ENCODE measurements at places on chromosomes 4 and X.

DNA sequence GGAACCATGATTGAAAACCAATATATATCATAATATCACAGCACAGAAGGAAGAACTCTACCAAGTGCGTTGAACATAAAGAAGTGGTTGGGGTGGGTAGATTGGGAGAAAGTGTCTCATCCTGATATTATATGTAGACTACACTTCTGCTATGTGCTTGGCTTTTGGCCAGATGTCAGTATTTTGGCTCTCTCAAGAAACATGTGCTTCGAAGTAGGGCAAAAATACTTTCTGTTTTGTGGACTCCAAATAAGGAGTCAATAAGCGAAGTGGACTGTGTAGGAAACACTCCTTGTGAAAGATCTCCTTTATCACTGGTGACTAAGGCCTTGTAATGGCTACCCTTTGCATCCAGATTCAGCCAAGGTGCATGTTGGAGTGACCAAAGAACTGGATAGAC lies 7.8 kb upstream of the HPSE start:
- DNase-seq, result no peak

DNA sequence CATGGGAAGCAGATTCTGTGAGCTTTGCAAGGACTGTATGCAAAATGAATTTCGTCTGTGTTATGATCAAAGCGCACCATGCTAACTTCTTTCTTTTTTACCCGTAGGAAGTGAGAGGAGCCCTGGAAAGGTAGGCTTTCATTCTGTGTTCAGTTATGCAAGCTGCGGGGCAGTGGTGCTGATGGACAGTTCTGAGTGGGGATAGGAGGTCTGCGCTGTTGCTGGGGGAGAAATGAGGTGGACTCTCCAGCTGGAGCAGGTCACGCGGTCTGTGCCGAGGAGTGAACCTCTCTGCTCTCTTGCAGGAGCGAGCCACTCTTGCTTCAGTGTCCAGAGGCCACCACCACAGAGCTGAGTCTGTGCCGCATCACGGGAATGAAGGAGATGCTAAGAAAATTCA lies 4.5 kb downstream of the TRIML1 start:
- no peak for DNase-seq

GRCh38 chr4:183182873-183183725 lies 84.0 kb downstream of the WWC2 start:
- DNase-seq, result peak; percentile 77

- DNase-seq, result no peak
Observed at GRCh38 chr4:64614276-64614675, 205.0 kb upstream of the TECRL start.
